ENCODE measurements at places on chromosomes 1 and 21. TPM values are rescaled to one million over a fixed set of nuclear protein-coding genes. Genes with fewer than 3 reads are reported as not detected.

TSPEAR gene
- total RNA-seq, result 1.6 TPM

BRDT gene
- not detected for total RNA-seq

TMPRSS2 gene
- total RNA-seq, result not detected

GUCA2A gene
- not detected for total RNA-seq

FNDC5 gene
- 92.5 TPM for total RNA-seq

NECTIN4 gene
- total RNA-seq, result not detected

DAB1 gene
- 1.8 TPM for total RNA-seq

ERG gene
- 27.2 TPM for total RNA-seq

GPR161 gene
- 4.8 TPM for total RNA-seq

U2AF1 gene
- total RNA-seq, result 8.5 TPM

CD101 gene
- 1.1 TPM for total RNA-seq

SLAMF6 gene
- total RNA-seq, result 1.4 TPM

S100A7 gene
- total RNA-seq, result not detected

TNFRSF18 gene
- total RNA-seq, result 0.44 TPM

KLHDC8A gene
- total RNA-seq, result 0.31 TPM

HES3 gene
- total RNA-seq, result not detected

MROH9 gene
- not detected for total RNA-seq

SMIM34 gene
- not detected for total RNA-seq

MYBPHL gene
- 220 TPM for total RNA-seq

S100A9 gene
- total RNA-seq, result 529 TPM

KLF17 gene
- total RNA-seq, result not detected
